Activated CD4-positive, alpha-beta memory T cell treated with anti-CD3 and anti-CD28 coated beads for 36 hours (primary cell): ENCODE measurements at places on chromosomes 12 and 14. TPM values are rescaled to one million over a fixed set of nuclear protein-coding genes. Genes with fewer than 3 reads are reported as not detected.

SERPINA5 gene
- total RNA-seq: not detected

ANKS1B gene
- total RNA-seq: 1.0 TPM

LRFN5 gene
- total RNA-seq: not detected

PLEKHD1 gene
- 0.05 TPM for total RNA-seq

CIROP gene
- total RNA-seq: not detected

WSCD2 gene
- total RNA-seq: not detected

KRT6C gene
- total RNA-seq: not detected

CABP1 gene
- total RNA-seq: 0.29 TPM

SERPINA12 gene
- total RNA-seq: not detected

HCAR3 gene
- total RNA-seq: 0.10 TPM

HAL gene
- total RNA-seq: 0.12 TPM

BEST3 gene
- total RNA-seq: not detected

PLCZ1 gene
- total RNA-seq: not detected

NEUROD4 gene
- not detected for total RNA-seq
